ENCODE measurements at places on chromosomes 1 and 21.

DNA sequence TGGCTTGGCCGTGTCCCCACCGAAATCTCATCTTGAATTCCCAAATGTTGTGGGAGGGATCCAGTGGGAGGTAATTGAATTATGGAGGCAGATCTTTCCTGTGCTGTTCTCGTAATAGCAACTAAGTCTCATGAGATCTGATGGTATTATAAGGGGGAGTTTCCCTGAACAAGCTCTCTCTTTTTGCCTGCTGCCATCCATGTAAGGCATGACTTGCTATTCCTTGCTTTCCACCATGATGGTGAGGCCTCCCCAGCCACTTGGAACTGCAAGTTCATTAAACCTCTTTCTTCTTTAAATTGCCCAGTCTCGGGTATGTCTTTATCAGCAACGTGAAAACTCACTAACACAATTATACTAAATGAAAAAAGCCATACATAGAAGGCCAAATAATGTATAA lies 101.3 kb upstream of the LYPLAL1 start:
- no peak for DNase-seq

- DNase-seq = no peak
These were observed 39.8 kb upstream of the KIAA0040 start for GRCh38 chr1:175232335-175232734.

DNA sequence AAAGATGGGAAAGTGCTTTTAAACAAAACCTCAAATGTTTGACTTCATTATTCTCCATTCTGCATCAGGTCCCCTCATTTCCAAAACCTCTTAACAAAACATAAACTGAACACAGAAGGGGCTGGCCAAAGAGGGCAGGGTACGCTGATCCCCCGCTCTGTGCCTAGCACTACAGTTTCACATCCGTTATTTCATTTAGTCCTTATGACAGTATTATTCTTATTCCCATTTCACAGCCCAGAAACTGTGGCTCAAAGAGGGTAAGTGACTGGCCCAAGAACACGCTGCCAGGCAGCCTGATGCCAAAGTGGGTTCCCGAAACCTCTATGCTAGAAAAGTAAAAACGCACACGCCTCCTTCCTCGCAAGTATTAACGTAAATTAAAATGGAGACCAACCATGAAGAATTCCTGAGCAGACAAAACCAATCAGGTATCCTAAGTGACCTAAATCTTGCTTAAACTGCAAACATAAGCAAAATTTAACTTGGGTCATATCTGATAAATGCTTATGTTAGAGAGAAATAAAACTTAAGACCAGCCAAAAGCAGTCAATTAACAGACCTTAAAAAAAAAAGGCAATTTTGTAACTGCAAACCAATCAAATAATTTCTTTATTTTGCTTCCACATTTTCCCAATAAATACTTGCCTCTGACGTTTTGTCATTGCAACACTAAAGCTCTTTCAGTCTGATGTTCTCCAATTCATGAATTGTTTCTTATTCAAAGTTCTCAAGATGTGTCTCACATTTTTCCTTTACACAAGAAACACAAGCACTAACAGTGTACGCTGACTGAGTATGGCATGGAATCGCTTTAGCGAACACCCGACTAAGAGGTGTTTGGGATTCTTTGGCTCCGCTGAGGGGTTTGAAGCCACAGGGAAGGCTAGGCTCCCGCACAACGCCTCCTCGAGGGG lies 653 bp downstream of the CASP9 start:
- no peak for DNase-seq

DNA sequence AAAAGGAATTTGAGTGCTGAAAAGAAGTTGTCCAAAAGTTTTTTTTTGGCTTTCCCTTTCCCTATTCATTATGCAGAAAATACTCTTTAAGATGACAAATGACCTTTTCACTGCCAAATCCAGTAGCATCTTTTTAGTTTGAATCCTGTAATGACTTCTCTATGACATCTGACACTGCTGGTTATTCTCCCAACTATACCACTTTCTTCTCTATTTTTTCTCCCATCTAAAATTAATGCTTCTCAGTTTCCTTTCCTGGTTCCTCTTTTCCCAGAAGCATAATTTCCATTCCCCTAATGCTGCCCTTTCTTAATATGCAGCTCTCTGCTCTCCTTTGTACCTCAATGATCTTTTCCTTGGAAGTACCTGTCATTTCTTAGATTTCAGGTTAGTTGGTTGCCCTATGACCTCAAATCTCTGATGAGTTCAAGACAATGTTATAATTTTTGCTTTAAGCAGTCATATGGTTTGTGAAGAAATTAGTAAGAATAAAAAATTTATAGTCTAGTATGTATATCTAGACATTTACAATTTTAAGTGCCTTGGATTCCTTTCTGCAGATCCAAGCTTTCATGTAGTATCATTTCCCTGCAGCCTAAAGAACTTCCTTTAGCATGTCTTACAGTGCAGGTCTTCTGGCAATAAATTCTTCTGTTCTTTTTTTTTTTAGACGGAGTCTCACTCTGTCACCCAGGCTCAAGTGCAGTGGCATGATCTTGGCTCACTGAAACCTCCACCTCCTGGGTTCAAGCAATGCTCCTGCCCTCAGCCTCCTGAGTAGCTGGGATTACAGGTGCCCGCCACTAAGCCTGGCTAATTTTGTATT lies 150.8 kb downstream of the CDC42BPA start:
- no peak for DNase-seq

DNA sequence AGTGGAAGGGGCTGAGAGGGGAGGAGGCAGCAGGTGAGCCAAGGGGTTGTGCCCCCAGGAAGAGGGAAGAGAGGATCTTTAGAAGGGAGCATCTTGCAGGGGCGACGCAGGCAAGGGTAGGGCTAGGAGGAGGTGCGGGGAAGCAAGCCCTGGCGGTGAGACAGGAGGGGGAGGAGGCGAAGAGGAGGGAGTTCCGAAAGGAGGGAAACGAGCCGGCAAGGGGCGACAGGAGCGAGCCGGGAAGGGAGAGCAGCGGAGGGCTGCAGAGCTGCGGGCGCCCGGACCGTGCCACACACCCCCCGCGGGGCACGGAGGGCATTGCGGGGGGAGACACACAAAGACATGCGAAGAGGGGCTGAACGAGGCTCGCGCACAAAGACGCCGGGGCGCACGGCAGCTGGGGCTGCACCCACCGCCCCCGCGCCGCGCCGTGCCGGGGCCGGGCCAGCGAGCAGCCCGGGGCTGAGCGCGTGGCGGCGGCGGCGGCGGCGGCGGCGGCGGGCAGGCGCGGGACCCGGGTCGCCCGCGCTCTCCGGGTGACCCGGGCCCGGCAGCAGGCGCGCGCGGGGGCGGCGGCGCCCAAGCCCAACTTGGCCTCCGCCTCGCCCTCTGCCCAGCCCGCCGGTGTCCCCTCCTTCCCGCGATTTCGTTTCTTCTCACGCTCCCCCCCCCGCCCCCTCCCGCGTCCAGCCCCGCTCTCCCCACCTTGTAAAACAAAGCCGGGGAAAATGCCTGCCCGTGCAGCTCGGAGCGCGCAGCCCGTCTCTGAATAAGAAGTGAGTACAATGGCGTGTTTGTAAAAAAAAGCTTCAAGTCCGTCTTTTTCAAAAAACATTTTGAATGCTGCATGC lies at the start of gene KCNK2:
Gene KCNK2 (plus strand): TSS at position 206 of the 851 bp plus-strand sequence. CDS start 649 bp downstream, outside the sequence.
- peak; percentile 75 for DNase-seq

DNA sequence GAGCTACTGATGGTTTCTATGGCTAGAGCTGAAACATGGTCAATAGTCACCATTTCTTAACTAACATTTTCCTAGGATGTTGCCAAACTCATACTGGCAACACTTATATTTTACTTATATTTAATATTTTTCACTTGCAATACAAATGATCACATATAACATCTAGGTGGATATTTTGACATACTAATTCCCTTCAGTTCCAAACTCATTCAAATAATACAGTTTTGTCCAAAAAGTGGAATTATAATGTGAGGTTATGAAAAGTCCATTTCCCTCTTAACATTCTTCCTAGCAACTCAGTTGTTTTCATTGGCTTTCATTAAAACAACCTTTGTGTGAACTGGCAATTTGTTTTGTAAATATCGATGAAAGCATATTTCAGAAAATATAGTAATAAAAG lies 16.0 kb downstream of the SPAG17 start:
- no peak for DNase-seq

DNA sequence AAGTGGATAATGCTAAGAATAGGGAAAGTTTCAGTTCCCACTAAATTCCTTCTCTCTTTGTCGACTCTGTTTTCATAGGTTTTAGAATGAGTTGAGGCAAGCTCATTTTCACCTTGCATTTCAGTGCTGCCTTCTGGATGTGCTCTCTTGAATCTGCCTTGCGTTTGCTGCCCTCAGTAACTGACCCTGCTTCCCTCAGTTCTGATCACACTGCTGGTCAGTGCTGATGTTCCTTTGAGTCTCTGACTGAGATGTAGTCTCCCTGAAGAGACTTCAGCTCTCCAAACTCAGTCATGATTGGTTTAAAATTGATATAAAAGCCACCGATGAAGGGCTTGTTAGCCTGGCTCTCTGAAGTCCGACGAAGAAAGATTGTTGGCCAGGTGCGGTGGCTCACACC lies 25.2 kb upstream of the HMGN1 start:
- DNase-seq = no peak

DNA sequence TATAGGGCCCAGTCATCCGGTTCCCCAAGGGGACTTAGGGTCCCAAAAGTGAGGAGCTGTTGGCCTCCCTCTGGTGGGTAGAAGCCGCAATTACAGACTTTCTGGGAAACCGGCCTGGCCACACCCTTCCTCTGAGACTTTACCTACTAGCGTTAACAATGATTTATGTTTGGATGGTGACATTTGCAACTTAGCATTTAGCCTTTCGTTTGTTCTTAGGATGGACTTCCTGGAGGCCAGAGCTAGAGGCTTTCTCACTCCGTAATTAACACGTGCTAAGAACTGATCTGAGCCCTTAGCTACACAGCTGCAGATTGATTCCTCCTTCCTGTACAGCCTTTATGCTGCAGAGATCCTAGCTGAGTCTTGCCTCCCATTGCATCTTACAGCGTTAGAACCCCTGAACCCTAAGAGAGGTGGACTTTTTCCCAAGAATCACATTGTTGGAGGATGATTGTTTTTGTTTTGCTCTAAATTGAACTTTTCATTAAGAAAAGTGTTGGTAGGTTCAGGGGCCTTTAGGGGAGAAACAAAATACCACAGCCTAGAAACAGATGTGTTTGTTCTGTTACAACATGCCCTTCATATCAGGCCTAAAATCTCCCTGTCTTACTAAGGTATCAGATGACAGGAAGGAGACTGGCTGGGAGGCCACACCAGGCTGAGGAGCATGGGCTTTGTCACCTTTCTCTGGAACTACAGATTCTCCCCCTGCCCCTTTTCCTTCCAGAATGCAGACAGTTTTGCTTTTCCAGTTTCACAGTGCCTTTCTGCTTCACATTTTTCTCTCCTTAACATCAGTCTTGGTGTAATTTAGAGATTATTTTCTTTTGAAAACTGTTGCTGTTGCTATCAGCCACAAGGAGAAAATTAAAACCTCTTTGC lies 1.9 kb downstream of the S100A11 start:
- DNase-seq = peak; percentile 90

DNA sequence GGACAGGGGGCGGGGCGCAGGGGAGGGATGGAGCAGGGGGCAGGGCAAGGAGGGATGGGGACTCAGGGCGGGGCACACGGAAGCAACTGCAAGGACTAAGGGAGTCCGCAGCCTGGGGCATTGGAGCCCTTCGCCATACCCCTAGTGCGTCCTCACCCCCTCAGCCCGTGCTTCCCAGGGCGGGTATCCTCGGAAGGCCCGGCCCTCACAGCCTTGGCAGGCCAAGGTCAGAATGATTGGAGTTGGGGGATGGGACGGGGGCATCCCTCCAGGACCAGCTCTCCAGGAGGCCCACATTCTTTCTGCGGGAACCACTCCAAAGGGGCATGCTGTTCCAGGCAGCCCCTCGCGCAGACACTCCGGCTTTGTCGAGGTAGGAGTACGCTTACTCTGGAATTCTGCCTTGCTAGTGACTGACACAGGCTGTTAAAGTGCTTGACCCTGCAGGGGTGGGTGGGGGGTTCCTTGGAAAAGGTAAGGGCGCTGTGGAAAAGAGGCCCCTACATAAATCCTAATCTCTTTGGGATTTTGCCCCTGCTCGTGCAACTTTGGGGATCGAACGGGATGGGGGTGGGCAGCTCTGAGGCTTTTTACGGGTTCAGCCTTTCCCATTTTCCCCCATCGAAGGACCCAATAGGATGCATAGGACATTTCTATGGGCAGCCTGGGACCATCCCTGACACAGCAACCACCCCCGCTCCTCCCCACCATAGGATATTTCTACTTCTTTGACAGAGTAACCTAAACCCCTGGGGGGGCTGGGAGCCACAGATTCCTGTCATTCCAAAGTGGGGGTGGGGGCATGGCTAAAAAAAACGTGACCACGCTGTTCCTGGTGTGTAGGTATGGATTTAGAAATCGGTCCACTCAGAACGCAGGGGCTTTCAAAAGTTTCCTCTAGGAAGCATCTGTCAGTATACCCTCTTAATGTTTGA lies 738 bp upstream of the TRIM11 start:
- peak; percentile 61 for DNase-seq

- no peak for DNase-seq
These were observed 140.0 kb downstream of the FCRL5 start for GRCh38 chr1:157412308-157412707.

DNA sequence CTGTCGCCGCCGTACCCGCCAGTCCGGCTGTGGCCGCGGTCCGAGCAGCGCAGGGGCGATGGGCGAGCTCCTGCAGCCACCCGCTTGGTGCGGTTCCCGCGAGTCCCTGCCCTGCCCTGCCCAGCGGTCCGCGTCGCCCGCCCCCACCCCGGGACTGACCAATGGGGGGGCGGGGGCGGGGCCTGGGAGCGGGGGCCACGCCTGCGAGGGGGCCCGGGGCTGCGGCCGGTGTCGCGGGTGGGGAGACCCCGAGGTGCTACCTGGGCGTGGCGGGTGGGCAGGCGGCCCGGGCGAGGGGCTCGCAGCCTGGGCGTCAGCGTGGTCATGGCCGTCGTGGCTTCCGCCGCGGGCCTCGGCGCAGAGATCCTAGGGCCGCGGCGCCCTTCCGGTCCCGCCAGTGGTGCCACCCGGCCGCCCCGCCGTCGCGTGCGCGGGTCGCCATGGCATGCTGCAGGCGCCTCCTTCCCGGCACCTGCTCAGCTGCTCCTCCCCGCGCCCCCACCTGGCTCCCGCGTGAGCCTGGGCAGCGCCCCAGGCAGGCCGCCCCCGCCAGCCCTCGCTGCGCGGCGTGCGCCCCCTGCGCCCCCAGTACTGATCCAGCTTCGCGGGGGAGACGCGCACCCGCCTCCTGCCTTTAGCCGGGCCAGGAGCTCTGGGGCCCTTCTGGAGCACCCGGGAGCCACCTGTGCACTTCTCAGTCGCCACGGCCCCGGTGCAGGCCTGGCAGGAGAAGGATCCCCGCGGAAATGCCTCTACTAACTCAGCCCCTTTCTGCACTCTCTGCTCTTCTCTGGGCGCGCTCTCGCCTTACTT lies at the start of gene BMP8B:
Gene BMP8B (minus strand): TSS at position 108 of the 813 bp plus-strand sequence. CDS start 380 bp downstream, outside the sequence.
- DNase-seq = peak; percentile 64

GRCh38 chr1:23452011-23452411 lies 27.5 kb upstream of the TCEA3 start:
- DNase-seq = no peak
